SK-N-SH treated with all-trans-retinoic acid at 6 μM for 48 hours (cell line): ENCODE measurements at places on chromosomes 1 and 21.

GRCh38 chr1:12717301-12717838, 1.5 kb downstream of the AADACL3 start:
- ATAC-seq: no peak

- peak; percentile 8; the same call in 1 of the 3 replicates for ATAC-seq
Observed at GRCh38 chr1:6178751-6179563, 1.2 kb downstream of the CHD5 start.

GRCh38 chr1:3393987-3394920, 60.2 kb upstream of the ARHGEF16 start:
- ATAC-seq: no peak

- peak; percentile 82 for ATAC-seq
Observed at GRCh38 chr1:210250998-210251679, 18.5 kb downstream of the SERTAD4 start.

GRCh38 chr21:37538971-37539590, 172.5 kb downstream of the DYRK1A start:
- no peak for ATAC-seq

DNA sequence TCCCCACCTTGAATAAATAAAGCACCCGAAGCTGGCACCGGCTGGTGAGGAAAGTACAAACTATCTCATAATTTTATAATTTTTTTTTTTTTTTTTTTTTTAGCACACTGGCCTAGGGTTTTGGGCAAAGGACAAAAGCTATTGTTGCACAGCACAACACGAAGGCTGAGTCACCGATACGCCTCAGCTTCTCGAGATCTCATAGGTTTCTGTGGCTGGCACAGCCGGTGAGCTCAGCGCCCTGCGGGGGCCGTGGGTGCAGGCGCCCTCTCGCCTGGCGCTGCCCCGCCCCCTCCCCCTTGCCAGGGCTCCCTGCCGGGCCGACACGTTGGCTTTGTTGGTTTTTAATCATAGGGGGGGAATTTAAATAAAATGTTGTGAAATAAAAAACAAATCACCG, 17.2 kb downstream of the CASZ1 start:
- ATAC-seq: no peak

DNA sequence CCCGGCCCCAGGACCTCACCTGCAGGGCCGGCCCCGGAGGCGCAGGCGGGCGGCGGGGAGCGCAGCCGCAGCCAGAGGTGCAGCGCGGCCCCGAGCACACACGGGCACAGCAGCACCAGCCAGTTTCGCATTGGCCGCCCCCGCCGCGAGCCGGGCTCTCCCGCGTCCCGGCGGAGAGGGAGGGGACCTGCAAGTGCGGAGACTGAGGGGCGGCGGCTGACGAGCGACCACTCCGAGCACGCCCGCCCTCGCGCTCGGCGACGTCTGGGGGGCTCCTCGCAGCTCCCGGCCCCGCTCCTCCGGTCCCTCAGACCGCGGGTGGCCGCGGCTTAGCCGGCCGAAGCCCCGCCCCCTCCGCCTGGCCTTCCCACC, at the start of gene B3GALNT2:
Gene B3GALNT2, minus strand, starts transcription at position 331 of the 372 bp plus-strand sequence. Its CDS starts 200 bp downstream, at position 131.
- ATAC-seq: peak; percentile 66

DNA sequence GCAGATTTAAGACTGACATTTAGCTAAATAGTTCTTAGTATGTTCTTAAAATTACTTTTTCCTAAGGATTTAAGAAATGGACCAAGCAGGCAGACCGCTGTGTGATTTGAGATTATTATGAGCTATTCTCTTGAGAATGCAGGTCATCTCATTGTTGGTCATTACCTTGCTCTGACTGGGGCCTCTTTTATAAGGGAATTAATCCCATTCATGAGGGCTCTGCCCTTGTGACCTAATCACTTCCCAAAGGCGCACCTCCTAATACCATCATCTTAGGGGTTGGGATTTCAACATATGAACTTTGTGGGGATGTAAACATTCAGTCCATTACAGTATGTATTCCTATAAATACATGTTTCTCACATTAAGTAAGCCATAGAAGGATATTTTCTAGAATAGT, 24.2 kb downstream of the OSBPL9 start:
- no peak for ATAC-seq

- peak; percentile 82 for ATAC-seq
Observed at GRCh38 chr1:146012703-146013558, 8.6 kb downstream of the HJV start.

DNA sequence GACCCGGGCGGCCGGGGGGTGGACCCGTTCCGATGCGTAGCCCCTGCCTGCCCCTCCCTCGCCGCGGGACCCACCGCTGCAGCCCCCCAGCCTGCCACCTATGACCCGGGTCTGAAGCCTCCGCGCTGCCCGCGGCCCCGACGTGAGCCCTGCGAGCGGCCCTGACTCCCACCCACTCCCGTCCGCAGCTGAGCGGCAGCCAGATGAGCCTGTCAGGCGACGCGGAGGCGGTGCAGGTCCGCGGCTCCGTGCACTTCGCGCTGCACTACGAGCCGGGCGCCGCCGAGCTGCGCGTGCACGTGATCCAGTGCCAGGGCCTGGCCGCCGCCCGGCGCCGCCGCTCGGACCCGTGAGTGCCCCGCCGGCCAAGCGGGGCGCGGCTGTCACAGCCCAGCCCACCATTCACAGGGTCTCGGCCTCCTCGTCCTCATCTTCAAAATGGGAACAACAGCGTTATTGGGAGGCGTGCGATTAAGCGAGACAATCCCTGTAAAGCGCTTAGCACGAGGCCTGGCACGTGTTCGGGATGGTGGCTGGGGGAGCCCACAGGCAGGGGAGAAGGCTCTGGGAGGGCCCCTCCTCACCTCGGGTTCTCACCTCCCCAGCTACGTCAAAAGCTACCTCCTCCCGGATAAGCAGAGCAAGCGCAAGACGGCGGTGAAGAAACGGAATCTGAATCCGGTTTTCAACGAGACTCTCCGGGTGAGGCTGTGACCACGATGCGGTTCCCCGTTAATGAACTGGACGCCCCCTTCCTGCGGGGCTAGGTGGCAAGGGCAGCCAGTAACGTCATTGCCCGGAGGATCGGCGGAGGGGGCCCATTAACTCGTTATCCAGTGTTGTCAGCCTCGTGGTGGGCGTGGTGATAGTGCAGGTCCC, 8.2 kb downstream of the SYTL1 start:
- peak; percentile 84 for ATAC-seq

GRCh38 chr1:31750858-31751510, 13.2 kb downstream of the ADGRB2 start:
- peak; percentile 12; the same call in 2 of the 3 replicates for ATAC-seq

DNA sequence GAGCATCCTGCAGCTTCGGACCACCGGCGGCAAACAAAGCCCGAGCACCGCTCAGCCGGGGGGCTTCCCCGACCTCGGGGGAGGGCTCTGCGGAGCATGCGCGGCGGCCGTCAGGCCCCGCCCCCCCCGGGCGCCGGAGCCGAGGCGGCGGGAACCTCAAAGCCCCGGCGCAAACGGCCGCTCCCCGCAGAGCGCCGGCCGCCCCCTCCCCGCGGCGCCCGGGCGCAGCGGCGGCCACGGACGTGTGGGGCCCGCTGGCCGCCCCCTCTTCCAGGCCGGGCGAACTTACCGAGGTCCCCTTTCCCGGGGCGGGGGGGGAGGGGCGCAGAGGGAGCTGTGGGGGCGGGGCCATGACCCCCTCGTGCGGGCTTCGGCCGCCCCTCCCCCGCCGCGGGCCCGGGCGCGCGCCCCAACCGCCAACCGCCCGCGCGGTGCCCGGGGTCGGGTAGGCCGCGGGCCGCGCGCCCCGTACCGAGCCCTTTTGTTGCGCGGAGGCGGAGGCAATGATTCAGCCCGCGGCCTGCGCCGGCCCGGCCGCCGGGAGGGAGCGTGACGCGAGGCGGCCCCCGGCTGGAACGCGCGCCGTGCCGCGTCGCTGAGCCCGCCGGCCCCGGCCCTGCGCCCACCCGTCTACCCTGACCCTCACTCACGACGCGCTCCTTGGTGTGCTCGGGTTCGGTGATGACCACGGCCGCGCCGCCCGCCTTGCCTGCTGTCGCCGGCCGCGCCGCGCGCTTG, 1.7 kb downstream of the RCC2 start:
- peak; percentile 15; the same call in 2 of the 3 replicates for ATAC-seq

GRCh38 chr1:11787251-11787803, 18.4 kb downstream of the MTHFR start:
- ATAC-seq: no peak; the same call in 1 of the 3 replicates

- peak; percentile 19 for ATAC-seq
Observed at GRCh38 chr1:240491156-240491555, 120.8 kb downstream of the GREM2 start.

- ATAC-seq: peak; percentile 84
Observed at GRCh38 chr1:26408604-26409003, 2.0 kb upstream of the LIN28A start.

GRCh38 chr1:6111571-6111970, 65.9 kb downstream of the KCNAB2 start:
- ATAC-seq: peak; percentile 62

DNA sequence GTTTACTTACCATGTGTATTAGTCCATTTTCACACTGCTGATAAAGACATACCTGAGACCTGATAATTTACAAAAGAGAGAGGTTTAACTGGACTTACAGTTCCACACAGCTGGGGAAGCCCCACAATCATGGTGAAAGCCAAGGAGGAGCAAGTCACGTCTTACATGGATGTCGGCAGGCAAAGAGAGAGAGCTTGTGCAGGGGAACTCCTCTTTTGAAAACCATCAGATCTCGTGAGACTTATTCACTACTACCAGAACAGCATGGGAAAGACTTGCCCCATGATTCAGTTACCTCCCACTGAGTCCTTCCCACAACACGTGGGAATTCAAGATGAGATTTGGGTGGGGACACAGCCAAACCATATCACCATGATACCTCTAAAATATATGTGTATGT, 39.3 kb upstream of the ERRFI1 start:
- no peak for ATAC-seq

DNA sequence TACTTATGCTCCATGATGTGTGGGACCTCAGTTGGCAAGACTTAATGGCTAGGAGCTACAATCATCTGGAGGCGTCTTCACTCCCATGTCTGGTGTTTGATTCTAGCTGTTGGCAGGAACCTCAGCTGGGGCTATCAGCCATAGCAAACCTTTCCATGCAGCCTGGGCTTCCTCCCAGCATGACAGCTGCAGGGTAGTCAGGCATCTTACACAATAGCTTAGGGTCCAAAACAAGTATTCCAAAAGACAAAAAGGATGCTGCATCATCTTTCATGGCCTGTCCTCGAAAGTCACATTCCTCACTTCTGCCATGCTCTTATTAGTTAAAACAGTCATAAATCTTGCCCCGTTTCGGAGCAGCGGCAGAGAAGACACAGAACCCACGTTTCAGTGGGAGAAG, 90.9 kb downstream of the LRRC8C start:
- ATAC-seq: no peak

- ATAC-seq: no peak
Observed at GRCh38 chr1:55947446-55947845, 631.9 kb downstream of the PLPP3 start.

- peak; percentile 67 for ATAC-seq
Observed at GRCh38 chr1:212355230-212355969, 59.3 kb downstream of the PACC1 start.

DNA sequence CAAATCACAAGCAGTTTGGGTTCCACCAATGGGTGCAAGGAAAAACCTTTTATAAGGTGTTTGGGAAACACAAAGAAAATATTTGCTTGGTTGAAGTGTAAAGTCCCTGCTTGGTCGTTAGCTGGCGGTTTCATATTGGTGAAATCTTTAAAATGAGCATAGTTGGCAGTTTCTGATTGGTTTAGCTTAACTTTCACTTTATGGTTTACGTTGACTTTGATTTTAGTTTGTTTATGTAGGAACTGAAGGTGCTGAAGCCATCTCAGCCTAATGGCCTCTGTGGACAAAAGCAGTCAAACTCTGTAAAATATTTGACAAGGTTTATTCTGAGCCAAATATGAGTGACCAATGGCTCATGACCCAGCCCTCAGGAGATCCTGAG, 76.6 kb upstream of the PPM1J start:
- ATAC-seq: peak; percentile 10; the same call in 1 of the 3 replicates

DNA sequence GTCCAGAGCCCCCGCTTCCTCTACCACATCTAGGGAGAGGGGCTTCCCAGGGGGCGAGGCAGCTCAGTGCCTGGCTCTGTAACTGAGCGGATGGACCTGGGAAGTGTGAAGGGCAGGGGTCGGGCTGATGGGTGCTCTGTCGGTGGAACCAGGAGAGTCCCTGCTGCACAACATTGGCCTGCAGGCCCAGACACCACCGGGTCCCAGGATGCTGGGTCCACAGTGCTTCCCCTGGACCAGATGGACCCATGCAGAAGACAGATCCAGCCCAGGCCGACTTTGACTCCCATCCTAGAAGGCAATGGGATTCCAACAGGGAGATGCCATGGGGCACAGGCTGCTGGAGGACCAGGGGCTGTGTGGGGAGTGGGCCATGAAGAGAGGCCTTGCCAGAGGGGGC, 212.9 kb downstream of the GRIK3 start:
- ATAC-seq: no peak

DNA sequence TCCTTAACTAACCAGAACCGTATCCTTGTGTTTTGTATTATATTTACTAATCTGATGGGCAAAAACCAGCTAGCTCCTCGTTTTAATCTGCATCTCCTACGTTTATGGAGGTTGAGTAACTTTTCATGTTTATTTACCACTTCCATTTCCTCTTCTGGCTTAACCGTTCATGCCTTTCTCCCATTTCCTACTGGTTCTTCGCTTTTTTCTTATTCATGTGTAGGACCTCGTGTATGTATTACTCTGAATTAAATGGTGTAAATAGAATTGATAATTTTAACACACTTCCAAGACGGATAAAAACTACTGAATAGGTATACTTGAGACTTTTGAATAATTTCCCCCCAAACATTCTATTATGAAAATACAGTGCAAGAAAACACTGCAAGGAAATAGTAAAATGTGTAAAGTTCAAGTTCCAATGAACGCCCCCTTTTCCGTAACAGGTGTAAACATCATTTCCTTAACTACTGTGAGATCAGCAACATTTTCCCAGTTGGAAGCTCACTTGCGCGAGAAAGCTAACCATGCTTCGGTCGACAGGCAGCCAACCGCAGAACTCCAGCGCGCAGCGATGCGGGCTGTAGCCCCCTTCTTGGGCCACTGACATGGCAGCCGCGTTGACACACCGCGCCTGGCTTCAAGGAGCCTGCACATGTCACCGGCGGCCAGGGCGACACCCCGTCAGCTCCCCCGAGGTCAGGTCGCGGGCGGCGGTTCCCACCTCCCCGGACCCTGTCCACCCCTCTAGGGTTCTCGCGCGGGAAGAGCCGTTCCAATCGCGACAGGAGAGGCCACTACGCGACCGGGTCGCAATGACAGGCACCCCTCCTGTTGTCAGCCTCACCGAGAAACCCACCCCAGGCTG, 816 bp downstream of the EDEM3 start:
- ATAC-seq: peak; percentile 2

- ATAC-seq: no peak
Observed at GRCh38 chr1:203870245-203870644, 8.8 kb downstream of the SNRPE start.

- no peak for ATAC-seq
Observed at GRCh38 chr1:41953291-41953690, 34.6 kb upstream of the HIVEP3 start.

- ATAC-seq: no peak
Observed at GRCh38 chr1:109793089-109793485, 29.4 kb upstream of the EPS8L3 start.

GRCh38 chr1:214557952-214558735, 6.7 kb upstream of the PTPN14 start:
- peak; percentile 91 for ATAC-seq
